ENCODE measurements at places on chromosomes 3 and 15.

GRCh38 chr15:80234883-80235282 lies 17.1 kb downstream of the CTXND1 start:
- DNase-seq = peak; percentile 68

DNA sequence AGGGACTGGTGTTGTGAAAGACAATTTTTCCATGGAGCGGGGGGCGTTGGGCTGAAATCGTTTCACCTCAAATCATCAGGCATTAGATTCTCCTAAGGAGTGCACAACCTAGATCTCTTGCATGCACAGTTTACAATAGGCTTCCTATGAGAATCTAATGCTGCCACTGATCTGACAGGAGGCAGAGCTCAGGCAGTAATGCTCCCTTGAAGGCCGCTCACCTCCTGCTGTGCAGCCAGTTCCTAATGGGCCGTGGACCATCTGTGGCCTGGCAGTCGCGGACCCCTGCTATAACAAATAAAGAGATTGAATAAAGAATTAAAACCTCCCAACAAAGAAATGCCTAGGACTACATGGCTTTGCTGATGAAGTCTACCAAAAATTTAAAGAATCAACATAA lies 25.3 kb upstream of the ANKRD28 start:
- no peak for DNase-seq

DNA sequence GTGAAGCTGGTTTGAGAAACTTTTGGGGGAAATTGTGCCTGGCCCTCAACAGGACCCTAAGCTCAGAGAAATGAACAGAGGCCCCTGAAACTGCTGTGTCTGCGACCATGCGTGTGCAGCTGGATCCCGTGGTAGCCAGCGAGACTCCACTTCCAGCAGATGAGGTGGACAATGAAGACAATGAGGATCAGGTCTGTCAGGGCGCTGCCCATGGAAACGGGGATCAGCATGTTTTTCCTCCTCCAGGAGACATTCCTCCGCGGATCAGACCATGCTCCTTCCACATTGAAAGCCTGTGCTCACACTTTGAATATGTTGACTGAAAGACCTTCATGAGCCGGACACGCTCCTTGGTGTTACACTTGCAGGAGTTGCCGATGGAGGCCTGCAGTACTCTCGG lies 1439.8 kb upstream of the ALCAM start:
- no peak for DNase-seq

DNA sequence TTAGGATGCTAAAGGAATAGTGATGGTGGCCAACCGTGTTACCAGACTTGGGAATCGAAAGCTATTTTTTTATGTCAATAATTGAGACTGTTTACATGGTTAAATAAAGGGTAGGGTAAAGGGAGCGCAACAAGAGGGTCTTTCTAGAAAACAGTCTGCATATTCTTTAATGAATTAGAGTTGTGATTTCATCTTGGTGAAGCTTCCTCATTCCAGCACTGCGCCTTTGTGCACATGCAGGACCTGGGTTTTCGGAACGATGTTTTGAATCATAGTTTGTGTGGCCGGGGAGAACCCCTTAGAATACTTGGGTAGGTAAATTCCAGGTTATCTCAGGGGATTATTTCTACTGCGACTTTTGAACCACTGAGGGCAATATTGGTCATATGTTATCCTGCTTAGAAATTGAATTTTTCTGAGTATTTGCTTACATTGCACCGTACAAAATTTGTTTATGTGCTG lies 1.3 kb downstream of the PIK3CA start:
- DNase-seq = peak; percentile 61

GRCh38 chr3:164524201-164524600 lies 554.1 kb downstream of the SI start:
- no peak for DNase-seq

DNA sequence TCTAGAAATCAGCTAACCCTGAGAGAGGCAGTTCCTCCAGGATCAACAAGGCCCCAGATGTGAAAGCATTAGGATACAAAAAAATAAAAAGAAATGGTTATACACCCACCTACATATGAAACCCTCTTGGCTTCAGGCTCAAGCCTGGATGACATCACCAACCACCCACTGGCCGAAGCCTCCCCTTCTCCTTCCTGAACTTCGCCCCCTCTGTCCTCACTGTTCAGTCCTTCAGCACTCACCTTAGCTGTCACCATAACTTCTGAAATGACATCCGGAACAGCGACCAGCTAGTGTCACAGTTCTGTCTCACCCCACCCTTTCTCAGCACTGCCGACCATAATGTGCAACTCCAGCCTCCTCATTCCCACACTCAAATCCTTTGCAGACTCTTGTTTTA lies 98.7 kb downstream of the PLCH1 start:
- no peak for DNase-seq

DNA sequence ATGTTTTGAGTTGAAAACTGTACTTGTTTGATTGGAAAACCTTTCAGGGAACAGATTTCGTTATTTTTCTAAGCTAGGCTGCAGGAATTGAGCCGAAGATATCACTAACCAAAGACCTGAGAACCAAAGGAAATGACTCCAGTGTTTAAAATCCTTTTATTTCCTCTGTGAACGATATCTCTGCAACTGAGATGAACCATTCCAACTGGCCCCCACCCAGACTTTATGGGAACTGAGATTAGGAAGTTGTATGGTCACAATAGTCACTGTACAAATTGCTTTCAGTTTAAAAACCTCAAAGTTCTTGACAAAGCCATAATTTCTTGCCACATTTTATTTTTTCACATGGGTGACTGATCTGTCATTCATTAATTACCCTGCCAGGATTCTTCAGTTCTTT lies 232.4 kb downstream of the RBMS3 start:
- no peak for DNase-seq

GRCh38 chr3:18190646-18191045 lies 234.5 kb downstream of the SATB1 start:
- no peak for DNase-seq

DNA sequence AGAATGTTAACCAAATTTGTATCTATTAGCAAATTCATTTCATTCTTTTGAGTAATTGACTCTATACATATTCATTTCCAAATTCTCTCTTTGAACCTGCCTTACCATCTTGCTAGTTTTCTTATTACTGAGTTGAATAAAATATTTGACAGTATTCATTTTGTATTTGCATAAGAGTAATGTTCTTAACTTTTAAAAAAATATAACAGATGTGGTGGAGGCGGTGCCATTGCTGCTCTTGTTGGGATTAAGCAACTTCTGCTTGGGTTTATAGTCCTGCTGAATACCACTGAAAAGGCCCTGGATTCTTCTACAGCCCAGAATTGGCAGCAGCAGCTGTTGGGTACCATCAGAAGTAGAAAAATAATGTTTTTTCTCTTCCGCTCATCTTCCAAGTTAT lies 148.9 kb upstream of the PEX5L start:
- no peak for DNase-seq

- DNase-seq = no peak
These were observed 841.9 kb downstream of the OTOL1 start for GRCh38 chr3:162338514-162338913.

DNA sequence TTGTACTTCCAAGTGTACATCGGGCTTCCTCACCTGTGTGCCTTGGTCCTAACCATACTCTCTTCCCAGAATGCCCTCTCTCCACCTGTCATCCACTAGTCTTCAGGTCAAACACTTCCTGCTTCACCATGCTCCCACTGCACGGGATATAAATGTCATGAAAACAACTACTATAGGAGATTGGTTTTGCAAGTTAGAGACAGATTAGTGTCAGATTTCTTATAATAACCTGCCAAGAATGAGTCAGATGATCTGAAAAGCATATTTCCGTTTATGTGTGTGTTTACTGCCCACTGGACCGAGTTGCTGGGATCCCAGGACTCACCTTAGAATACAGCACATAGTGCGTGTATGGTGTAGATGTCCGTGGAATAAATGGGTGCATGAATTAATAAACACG lies 21.4 kb downstream of the PLA1A start:
- DNase-seq = no peak

- no peak for DNase-seq
These were observed 7.0 kb upstream of the SETD5 start for GRCh38 chr3:9390265-9390888.

DNA sequence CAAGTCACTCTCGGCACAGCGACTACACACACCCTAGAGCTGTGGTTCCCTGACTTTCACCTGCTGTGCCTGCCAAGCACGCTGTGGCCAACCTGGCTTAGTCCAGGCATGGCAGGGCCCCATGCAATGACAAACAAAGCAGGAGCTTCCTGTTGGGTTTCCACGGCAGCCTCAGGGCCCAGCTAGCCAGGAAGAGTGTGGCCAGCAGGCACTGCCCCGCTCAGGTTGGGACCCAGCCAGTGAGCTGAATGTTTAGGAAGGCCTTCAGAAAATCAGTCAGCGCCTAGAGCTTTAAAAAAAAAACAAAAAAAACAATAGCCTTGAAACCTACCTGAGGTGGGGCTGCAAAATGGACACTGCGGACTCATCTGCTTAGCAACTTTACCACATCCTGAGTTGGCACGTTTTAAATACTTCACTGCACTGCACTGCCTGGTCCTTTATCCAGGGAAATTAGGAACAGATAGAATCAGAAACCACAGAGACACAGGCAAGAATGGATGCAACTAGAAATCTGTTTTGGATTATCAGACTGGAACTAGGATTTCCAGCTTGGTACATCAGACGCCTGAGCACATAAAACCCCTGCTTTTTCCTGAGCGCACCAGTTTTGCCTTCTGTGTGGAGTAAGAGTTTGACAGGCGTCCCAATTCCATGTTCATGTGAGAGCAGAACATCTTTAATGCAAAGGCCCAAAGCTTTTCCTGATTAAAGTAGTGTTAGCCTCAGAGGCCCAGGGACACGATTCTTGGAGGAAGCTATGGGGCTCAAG lies 36.2 kb upstream of the LDHAL6B start:
- no peak for DNase-seq

GRCh38 chr15:93029214-93029835 lies 59.7 kb downstream of the RGMA start:
- no peak for DNase-seq

GRCh38 chr15:52247461-52247860 lies 48.1 kb downstream of the MYO5C start:
- DNase-seq = no peak

DNA sequence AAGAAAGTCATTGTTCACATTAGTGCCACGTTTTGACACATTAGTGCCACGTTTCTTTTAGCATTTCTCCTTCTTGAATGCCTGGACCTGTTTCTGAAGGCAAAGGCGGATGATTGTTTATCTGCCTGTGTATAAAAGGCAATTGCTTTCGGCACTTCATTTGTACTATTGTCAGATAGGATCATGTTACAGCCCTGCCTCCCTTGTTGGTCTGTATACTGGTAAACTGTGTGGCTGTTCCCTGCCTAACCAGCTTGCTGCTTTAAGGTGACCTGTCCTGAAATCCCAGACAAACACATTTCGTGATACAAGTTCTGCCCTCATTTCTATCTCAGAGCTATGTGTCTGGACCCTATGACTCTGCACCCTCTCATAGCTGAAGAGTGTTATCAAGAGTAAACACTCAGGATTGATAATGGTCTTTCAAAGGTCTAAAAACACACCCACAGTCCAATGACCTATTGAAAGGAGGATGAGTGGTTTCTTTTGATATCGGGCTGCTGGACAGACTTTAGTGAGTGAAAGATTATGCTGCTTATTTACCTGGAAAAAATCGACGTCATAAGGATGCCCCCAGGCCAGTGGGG lies 276.3 kb upstream of the MCTP2 start:
- DNase-seq = no peak

DNA sequence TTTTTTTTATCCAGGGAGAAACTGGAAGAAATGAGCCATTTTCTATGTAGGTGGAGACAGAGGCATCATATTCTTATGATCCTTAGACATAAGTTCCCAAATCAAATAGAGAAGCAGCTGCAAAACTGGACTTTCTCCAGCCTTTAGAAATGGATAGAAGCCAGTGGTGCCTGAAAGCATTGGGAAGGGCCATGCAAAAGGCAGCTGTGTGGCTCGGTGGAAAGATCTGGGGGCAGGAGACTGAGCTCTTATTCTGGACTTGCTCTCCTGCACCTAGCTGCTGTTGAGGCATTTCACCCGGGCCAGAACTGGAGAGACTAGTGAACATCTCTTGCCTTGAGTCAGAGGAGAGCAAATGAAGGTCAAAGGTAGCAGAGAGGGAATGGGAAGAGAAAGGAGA lies 73.1 kb downstream of the TFG start:
- DNase-seq = no peak

DNA sequence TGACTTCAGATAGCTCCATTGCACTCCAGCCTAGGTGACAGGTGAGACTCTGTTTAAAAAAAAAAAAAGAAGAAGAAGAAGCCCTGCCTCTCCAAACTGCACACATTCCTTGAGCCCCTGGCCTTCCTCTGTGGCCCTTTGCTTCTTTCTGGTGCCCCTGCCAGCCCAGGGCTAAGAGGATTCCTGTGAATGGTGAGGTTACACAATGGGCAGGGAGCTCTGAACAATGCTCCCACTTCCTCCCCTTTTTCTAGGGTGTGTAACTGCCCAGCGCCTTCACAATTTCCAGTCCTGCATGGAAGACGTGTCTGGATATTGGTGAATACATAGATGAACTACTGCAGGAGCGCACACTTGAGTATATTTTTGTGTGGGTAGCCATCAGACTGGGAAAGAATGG lies 3.6 kb upstream of the AMOTL2 start:
- no peak for DNase-seq

- DNase-seq = no peak
These were observed 132.4 kb downstream of the GOLGA6L6 start for GRCh38 chr15:20409247-20409646.

DNA sequence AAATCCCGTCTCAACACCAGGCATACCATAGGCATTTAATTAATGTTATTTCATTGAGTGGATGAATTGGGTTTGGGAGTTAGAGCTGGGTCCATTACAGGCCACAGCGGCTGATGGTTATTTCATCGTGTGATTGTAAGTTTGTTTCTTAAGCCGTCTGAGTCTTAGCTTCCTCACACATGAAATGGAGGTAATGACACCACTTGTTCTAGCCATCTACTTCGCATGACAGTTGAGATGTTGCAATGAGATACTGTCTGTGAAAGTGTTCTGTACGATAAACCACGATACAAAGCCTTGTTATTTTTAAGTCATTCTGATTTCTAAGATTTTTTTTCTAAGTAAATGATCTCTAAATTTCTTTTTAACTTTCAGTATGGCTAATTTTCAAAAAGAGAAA lies 8.6 kb upstream of the TP63 start:
- no peak for DNase-seq

DNA sequence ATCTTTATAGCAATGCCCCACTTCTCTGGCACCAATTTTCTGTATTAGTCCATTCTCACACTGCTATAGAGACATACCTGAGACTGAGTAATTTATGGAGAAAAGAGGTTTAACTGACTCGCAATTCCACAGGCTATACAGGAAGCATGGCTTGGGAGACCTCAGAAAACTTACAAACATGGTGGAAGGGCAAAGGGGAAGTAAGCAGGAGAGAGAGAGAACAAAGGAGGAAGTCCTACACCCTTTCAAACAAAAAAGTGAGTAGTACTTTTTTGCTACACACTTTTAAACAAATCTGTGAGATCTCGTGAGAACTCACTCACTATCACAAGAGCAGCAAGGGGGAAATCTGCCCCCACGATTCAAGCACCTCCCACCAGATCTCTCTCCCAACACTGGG lies 67.8 kb upstream of the ZBED2 start:
- no peak for DNase-seq

GRCh38 chr3:25907081-25907480 lies 117.2 kb downstream of the OXSM start:
- no peak for DNase-seq

Measured in activated CD4-positive, alpha-beta T cell treated with anti-CD3 and anti-CD28 coated beads for 48 hours (primary cell).